ENCODE measurements at places on chromosomes 16 and 17.
A peak's percentile ranks its signal among the peaks of the same experiment; 100 is the strongest.

GRCh38 chr16:56263711-56264608 lies 72.7 kb downstream of the GNAO1 start:
- H3K36me3 ChIP-seq = no peaks in the 10 kb centered on the region
- H3K27ac ChIP-seq = peak overlapping the region; percentile 70
- no peak for DNase-seq
- no peaks in the 10 kb centered on the region for H3K27me3 ChIP-seq
- H3K4me3 ChIP-seq = no peak overlapping the region

DNA sequence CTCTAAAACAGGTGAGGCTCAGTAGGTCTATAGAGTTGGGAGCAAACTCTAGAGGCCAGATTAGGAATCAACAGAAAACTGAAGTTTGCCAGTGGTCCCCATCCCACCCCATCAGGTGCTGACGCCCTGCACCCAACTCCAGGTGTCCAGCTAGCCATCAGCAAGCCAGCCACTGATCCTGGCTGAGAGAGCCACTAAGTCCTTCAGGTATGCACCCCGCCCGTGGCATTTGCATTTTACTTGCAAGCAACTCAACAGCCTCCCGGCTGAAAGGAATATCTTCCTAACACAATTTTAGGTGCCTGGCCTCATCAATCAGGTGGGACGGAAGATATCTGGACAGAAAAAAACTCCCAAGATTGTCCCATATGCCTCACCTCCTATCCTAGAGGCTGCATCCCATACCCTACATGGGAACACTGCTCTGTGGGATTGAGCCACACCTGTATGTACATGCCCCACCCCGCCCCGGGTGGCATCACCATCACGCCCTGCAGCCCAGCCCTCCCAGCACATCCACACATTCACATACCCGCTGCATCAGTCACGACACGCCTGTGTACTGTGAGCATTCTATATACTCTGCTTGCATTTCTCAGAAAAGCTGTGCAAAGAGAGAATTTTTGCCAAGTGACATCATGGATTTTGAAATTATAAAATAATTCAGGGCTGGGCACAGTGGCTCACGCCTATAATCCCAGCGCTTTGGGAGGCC lies 8.3 kb downstream of the OTOP3 start:
- no peaks in the 10 kb centered on the region for H3K36me3 ChIP-seq
- no peak overlapping the region for H3K4me3 ChIP-seq
- no peak for DNase-seq
- H3K27me3 ChIP-seq = no peaks in the 10 kb centered on the region

DNA sequence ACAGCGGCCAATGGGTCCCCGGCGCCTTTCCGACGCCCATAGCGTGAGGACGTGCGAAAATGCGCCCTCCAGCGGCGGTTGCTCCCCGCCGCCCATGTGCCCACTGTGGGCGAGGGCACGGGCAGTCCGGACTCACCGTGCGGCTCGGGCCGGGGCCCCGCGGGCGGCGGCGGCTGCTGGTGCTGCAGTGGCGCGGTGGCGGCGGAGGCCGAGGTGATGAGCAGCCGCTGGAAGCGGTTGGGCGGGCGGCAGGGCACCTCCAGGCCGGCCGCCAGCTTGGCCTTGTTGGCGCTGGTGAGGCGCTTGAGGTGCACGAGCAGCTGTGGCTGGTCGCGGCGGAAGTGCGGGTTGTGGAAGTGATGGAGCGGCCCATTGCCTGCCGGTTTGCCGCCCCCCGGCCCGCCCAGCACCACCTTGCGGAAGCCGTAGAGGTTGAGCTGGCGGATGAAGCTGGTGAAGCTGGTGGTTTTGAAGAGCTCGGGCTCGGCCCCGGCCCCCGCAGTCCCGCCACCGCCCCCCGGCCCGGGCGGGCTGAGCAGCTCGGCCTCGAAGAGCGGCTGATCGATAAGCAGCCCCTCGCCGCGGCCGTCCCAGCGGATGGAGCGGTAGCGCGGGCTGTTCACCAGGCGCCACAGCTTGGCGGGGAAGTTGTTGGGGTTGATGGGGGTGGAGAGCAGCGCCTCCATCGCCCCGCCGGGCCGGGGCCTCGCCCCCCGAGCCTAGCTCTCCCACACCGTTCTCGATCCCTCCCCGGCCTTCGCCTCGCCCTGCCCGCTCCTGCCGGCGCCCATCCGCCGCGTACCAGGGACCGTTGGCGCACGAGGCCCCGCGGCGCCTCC lies at the start of gene HSF5:
Gene HSF5, minus strand, starts transcription at position 820 of the 839 bp plus-strand sequence. Its CDS starts 134 bp downstream, at position 686.
- peak within 1 kb of the TSS; percentile 12 for H3K4me3 ChIP-seq
- no peak within 1 kb of the TSS for H3K27ac ChIP-seq

DNA sequence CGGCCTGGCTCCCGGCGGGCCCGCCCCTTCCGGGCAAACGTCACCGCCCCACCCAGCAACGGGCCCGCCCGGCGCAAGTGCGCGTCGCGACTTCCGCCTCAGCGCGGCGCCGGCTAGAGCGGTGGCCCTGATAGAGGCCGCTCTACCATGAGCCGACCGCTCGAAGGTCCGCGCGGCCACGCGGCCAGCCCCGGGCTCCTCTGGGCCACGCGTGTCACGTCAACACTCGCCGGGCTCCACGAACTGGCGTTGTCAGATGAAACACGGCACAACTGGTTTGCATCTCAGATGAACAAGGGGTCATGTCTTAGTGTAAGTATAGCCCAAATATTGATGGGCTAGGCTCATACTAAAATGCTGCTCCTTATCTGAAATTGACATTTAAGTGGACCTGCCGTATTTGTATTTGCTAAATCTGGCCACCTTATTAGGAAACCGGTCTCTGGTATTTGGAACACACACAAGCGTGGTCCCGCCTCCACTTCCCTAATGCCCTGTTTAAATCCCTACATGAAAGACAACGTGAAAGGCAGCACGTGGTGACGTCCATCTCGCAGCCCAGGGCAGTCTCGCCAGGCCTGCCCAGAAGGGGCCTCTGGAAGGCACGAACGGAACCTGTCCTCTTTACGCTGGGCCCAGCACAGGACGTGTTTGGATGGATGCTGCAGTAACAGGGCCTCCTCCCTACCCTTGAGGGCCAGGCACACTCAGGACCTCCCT lies at the start of gene ZNF598:
Gene ZNF598, minus strand, starts transcription at position 31 of the 720 bp plus-strand sequence.
- no peaks in the 10 kb centered on the region for H3K27me3 ChIP-seq
- H3K4me3 ChIP-seq = peak within 1 kb of the TSS; percentile 98
- H3K27ac ChIP-seq = peak within 1 kb of the TSS; percentile 95
- peaks cover 34% of the 10 kb centered on the region for H3K4me1 ChIP-seq
- peak; percentile 73 for DNase-seq
- H3K36me3 ChIP-seq = no peaks in the 10 kb centered on the region

GRCh38 chr16:85600078-85600477 lies 13.0 kb upstream of the GSE1 start:
- H3K4me1 ChIP-seq = no peaks in the 10 kb centered on the region
- peak overlapping the region; percentile 9 for H3K27ac ChIP-seq
- no peak overlapping the region for H3K4me3 ChIP-seq
- no peaks in the 10 kb centered on the region for H3K36me3 ChIP-seq
- H3K27me3 ChIP-seq = no peaks in the 10 kb centered on the region

GRCh38 chr17:81339191-81339533 lies 44.1 kb upstream of the SLC38A10 start:
- no peaks in the 10 kb centered on the region for H3K36me3 ChIP-seq
- H3K27ac ChIP-seq = no peak overlapping the region
- DNase-seq = no peak
- peaks cover 52% of the 10 kb centered on the region for H3K27me3 ChIP-seq
- H3K4me3 ChIP-seq = no peak overlapping the region

- peaks cover 25% of the 10 kb centered on the region for H3K4me1 ChIP-seq
- H3K27me3 ChIP-seq = no peaks in the 10 kb centered on the region
- no peak for DNase-seq
Observed at GRCh38 chr16:17474037-17474436, 3.3 kb upstream of the XYLT1 start.

GRCh38 chr17:7323731-7324437 lies 5.3 kb downstream of the NEURL4 start:
- H3K27ac ChIP-seq = no peak overlapping the region
- H3K27me3 ChIP-seq = no peaks in the 10 kb centered on the region
- DNase-seq = peak; percentile 54
- peaks cover 23% of the 10 kb centered on the region for H3K4me1 ChIP-seq
- H3K4me3 ChIP-seq = no peak overlapping the region
- H3K36me3 ChIP-seq = peaks cover 36% of the 10 kb centered on the region

DNA sequence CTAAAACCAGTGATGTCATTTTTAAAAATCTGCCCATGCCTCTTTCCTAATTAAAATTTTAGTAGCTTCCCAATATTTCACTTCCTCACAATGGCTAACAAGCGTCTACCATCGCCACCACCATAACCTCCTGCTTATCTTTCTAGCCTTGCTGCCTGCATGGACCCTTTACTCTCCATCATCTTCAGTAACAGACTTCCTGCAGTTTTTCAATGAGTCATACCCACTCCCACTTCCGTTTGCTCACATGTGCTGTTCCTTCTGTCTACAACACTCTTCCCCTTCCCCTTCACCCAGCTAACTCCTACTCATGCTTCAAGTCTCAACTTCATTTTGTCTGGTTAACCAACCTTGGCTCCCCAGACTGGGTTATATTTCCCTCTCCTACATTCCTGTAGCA lies 12.8 kb upstream of the SKAP1 start:
- no peaks in the 10 kb centered on the region for H3K36me3 ChIP-seq
- H3K27me3 ChIP-seq = no peaks in the 10 kb centered on the region
- H3K4me3 ChIP-seq = no peak overlapping the region

- no peaks in the 10 kb centered on the region for H3K27me3 ChIP-seq
- DNase-seq = no peak
- no peak overlapping the region for H3K4me3 ChIP-seq
- H3K36me3 ChIP-seq = no peaks in the 10 kb centered on the region
- no peaks in the 10 kb centered on the region for H3K4me1 ChIP-seq
Observed at GRCh38 chr17:17325816-17326215, 22.6 kb downstream of the NT5M start.

DNA sequence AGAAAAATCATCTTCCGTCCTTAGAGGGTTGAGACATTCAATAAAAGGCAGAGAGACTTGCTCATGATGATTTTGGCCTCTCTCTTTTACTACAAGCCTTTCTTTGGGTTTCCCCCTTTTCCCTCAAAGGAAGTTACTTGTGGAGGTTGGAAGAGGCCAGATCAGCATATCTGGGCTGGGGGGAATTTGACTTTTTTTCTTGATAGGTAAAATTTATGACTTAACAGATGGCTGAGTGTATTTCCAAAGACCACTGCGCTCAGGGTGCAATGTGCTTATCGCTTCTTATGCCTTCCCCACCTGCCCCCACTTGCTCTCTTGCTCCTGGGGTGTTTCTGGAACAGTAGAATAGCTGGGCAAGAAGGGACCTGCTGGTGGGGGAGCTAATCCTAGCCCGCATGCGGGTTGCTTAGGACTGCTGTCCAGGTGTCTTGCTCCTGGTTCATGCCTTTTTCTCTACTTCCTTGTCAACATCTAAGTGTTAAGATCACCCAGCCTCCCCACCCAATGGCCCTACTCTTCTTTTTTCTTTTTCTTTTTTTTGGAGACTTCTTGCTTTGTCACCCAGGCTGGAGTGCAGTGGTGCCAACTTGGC lies 131.9 kb downstream of the MSI2 start:
- no peak overlapping the region for H3K27ac ChIP-seq
- H3K4me1 ChIP-seq = no peaks in the 10 kb centered on the region
- no peaks in the 10 kb centered on the region for H3K27me3 ChIP-seq
- no peaks in the 10 kb centered on the region for H3K36me3 ChIP-seq

DNA sequence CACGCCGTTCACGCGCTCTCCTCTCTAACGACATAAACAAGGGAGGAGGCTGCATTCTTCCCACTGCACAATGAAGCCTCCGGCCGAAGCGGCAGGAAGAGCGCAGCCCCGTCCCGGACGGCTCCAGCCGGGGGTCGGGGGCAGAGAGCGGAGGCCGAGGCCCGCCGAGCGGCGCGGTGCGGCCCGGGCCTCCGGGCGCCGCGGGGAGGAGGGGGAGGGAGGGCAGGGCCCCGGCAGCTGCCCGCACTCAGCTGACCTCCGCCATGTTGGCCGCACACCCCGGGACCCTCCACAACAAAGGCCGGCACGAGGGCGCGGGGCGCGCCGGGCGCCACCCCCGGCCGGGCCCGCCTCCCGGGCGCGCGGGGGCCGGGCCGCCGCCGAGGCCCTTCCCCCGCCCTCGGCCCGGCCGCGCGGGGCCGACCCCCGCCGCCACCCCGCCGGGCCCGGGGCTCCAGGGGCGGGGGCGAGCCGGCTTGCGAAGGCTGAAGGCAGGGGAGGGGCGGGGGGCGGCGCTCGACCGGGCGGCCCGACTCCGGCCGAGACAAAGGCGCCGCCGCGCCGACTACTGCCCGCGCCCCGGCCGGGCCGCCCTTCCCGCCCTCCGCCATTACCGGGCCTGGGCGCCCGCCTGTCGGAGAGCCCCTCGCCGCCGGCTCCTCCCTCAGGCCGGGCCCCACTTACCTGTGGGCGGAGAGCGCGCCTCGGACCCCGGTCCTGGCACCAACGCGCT lies 527 bp downstream of the SIAH1 start:
- H3K27me3 ChIP-seq = no peaks in the 10 kb centered on the region
- peak overlapping the region; percentile 64 for H3K4me3 ChIP-seq
- DNase-seq = peak; percentile 39
- H3K27ac ChIP-seq = peak overlapping the region; percentile 53
- no peaks in the 10 kb centered on the region for H3K36me3 ChIP-seq

GRCh38 chr16:49776085-49776595 lies 79.8 kb downstream of the ZNF423 start:
- no peaks in the 10 kb centered on the region for H3K36me3 ChIP-seq
- no peak overlapping the region for H3K27ac ChIP-seq
- H3K4me1 ChIP-seq = no peaks in the 10 kb centered on the region
- no peak overlapping the region for H3K4me3 ChIP-seq
- no peak for DNase-seq

- peak overlapping the region; percentile 93 for H3K27ac ChIP-seq
- no peak for DNase-seq
- H3K4me3 ChIP-seq = peak overlapping the region; percentile 94
- no peaks in the 10 kb centered on the region for H3K27me3 ChIP-seq
- no peaks in the 10 kb centered on the region for H3K36me3 ChIP-seq
- peaks cover 21% of the 10 kb centered on the region for H3K4me1 ChIP-seq
Observed at GRCh38 chr17:44324092-44324570, 492 bp downstream of the SLC25A39 start.

DNA sequence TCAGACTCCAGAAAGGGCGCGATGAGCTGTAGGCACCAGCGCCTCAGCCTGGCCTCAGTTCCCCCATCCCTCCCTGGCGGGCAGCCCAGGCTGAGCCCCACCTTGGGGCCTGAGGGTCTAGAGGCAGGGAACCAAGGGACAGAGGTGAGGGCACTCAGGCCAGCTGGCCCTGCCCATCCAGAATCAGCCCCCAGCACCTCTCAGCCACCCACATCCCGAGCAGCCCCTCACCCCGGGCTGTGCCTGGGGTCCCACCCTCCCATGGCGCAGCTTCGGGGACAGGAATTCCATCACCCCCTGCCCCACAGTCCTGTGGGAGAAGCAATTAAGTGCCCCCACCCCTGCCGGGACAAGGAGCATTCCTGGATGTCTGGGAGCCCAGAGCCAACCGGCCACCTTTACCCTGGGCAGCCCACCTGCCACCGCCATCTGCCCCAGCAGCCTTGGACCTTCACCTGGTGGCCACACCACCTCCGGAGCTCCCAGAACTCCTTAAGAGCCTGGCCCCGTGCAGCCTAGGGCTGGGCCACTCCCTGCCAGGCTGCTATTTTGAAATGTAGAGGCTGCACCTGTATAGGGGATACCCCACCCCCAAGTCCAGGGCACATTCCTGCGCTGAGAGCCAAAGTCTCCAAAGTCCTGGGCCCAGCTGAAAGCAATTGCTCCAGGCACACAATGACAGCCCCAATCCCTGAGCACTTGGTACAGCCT lies 33.7 kb upstream of the PVALEF start:
- H3K27ac ChIP-seq = no peak overlapping the region
- H3K36me3 ChIP-seq = no peaks in the 10 kb centered on the region
- DNase-seq = no peak

Measured in CD8-positive, alpha-beta memory T cell (primary cell).